ENCODE measurements at places on chromosomes 2 and 18.
A peak's percentile ranks its signal among the peaks of the same experiment; 100 is the strongest.

- peak; percentile 85 for DNase-seq
Measured at GRCh38 chr2:95121407-95122196, at the start of gene MRPS5. MRPS5 (minus strand) TSS chr2:95121808; CDS start chr2:95121791, 17 bp downstream.

DNA sequence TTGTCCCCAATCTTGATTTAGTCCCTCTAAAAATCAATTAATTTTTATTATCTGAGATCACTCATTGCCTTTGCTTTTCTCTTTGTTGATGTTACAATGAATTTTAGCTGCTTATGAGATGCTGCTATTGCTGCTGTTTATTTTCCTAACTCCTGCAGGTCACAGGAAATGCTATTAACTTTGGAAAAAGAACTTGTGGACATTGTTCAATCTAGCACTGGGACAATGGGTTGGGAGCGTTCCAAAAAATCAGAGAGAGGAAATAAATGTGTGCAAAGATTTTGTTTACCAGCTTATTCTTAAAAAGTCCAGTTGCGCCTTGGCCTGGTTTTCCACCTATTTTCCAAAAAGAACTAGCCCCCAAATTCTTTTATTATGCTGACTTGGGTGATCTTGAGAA lies 268.3 kb downstream of the PTH2R start:
- DNase-seq = no peak

DNA sequence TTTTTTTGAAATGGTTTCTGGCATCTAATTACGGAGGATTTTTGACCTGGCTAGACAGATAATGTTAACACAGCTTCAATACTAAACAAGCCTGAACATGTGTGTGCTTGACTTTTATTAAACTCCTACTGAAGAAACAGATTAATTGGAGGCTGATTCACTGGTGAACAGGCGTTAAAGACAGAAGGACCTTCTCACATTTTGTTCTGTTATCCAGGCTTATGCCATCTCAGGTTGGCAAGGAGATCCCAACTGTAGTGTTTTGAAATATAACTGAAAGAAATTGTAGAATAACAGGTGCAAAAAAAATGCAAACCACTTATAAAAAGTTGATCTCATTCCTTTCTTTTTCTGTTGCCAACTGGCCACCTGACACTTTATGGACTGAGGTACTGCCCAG lies 269.6 kb downstream of the ARHGAP15 start:
- peak; percentile 15 for DNase-seq

DNA sequence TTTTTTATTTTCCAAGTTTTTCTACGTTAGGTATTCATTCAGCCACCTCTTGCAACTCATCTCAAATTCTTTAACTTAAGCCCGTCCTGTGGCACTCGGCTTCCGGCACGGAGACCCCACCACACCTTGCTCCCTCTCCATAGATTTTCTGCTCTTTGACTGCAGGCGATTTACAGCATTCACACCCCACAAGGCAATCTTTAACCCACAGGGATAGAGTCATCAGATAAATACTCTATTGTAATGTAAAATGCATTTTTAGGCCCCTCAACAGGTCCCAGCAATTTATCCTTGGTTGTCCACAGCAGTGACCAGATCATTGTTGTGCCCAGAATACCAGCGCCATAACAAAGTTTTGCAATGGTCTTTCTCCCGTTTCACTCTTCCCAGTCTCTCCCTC lies 132.3 kb upstream of the EPHA4 start:
- DNase-seq = no peak

DNA sequence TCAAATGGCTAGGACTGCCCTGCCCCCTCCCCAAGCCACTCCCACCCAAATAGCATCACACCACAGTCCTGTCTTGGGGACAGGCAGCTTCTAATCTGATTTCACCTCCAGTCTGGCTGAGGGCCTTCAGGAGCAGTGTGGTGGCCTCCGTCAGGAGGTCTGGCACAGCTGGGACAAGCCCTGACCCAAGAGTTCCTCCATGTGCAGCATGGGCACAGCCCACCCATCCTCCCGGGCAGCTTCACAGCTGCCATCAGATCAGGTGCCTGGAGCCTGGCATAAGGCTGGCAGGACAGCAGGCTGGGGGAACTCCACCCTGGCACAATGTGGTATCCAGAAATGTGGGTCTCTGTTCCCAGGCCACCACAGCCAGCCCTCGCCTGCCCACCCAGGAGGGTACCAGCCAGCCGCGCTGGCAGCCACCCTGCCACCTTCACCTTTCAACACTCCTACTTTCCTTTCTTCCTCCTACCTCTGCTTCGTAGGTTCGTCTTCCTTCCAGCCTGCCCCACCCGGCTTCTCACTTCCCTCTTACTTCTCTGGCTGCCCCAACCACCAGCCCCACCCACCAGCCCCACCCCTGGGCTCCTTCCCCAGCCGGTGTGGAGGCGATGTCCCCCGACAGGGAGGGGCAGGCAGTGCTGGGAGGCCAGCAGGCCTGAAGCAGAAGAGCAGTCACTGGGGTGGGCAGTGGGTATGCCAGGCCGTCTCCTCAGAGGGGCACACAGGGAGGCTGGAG lies at the start of gene CAPG:
CAPG (minus strand) TSS at position 522 of the 739 bp plus-strand sequence. CDS start 8,221 bp downstream, outside the sequence.
- peak; percentile 46 for DNase-seq

GRCh38 chr2:98948956-98949739 lies 13.1 kb upstream of the CRACDL start:
- DNase-seq = no peak

DNA sequence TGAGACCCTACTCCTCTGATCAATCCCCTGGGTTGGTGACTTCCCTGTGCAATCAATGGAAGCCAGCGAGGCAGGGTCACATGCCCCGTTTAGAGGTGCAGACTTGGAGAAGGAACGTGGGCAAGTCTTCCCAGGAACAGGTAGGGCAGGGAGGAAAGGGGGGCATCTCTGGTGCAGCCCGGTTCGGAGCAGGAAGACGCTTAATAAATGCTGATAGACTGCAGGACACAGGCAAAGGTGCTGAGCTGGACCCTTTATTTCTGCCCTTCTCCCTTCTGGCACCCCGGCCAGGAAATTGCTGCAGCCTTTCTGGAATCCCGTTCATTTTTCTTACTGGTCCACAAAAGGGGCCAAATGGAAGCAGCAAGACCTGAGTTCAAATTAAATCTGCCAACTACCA lies 821 bp upstream of the PROC start:
- no peak for DNase-seq

GRCh38 chr2:235271936-235272335 lies 221.9 kb upstream of the AGAP1 start:
- DNase-seq = no peak

Data from Ammon's horn (tissue), 1 donor.